ENCODE measurements at places on chromosomes 6 and 20.

GRCh38 chr6:48835421-48835958, 627.6 kb downstream of the MMUT start:
- no peak for DNase-seq

GRCh38 chr6:119986934-119987549, 637.5 kb upstream of the MAN1A1 start:
- DNase-seq, result no peak

DNA sequence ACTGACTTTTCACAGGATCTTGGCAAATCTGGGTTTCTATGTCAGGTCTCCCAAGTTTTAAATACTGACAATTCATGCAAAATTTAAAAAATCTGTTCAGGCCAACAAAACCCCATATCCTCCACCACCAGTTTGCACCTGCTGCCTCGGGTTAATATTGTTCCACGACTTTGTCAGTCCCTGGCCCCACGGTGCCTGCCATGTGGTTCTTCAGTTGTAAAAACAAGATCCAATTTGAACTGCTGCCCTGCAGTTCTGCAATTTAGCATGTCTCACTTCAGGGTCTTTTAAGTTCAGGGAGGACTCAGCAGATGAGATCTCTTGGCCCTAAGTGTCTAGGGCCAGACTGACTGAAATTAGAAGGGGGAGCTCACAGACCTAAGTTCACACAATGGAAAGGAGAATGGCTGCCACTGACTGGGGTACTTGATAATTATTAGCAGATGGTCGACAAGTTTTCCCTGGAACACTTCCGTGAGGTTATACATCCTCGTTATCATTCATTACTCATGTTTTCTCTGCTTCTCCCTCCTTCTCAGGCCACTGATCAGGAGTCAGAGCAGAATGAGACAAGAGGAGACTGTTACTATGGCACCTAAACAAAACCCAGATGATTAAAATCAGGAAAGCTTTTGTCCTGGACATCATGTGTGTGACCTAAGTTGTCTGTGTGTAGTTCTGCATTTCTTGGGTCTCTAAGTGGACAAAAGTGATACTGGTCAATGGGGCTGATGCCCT, 223.6 kb downstream of the KIF16B start:
- no peak for DNase-seq

GRCh38 chr6:157538168-157538567, 157.2 kb downstream of the ZDHHC14 start:
- no peak for DNase-seq

GRCh38 chr20:48620507-48621375, 207.1 kb downstream of the PREX1 start:
- peak; percentile 34 for DNase-seq

- DNase-seq, result no peak
Observed at GRCh38 chr6:17392978-17393891, at the start of gene CAP2. Gene CAP2 (plus strand): TSS chr6:17393595. CDS start chr6:17421556, 27,961 bp downstream.

- DNase-seq, result no peak
Observed at GRCh38 chr6:116812051-116812650, 16.7 kb downstream of the GPRC6A start.

- DNase-seq, result no peak
Observed at GRCh38 chr6:12909833-12910232, 193.3 kb downstream of the PHACTR1 start.

DNA sequence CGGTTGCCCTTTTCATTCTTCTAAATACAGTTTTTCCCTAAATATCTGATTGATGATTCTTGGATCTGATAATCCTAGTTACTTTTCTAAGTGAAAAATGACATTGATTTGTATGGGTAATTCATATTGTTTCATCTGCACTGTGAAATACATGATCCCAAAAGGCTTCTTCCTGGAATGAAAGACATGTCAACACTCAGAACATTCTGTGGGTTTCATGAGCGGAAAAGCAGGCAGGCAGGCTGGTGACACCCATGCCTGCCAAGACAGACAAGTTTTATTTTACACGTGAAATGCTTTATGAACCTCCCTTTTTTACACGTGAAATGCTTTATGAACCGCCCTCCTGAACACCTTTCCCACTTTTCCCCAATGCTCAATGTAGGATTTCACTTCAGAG, 105.0 kb downstream of the PRKN start:
- DNase-seq, result no peak

DNA sequence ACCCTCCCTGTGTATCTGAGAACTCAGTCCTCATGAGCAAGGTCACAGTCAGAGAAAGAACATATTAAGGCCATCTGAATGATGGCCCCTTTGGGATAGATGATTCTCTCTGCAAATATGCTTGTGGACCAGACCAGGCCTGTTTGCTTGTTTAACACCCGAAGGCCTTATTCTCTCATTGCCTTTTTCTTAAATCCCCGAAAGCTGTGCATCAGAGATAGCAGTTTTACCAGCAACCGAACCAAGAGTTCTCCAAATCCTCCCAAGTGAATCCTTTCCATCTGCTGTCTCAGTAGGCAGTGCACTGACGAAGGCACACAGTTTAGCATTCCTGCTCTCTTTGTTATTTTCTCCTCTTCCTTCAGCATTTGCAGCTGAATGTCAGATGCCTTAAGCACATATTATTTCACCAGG, 79.8 kb downstream of the TRMT6 start:
- no peak for DNase-seq

- no peak for DNase-seq
Observed at GRCh38 chr20:61436283-61436666, 184.2 kb downstream of the CDH4 start.

- DNase-seq, result no peak
Observed at GRCh38 chr6:167927246-167927645, 70.2 kb upstream of the KIF25 start.

DNA sequence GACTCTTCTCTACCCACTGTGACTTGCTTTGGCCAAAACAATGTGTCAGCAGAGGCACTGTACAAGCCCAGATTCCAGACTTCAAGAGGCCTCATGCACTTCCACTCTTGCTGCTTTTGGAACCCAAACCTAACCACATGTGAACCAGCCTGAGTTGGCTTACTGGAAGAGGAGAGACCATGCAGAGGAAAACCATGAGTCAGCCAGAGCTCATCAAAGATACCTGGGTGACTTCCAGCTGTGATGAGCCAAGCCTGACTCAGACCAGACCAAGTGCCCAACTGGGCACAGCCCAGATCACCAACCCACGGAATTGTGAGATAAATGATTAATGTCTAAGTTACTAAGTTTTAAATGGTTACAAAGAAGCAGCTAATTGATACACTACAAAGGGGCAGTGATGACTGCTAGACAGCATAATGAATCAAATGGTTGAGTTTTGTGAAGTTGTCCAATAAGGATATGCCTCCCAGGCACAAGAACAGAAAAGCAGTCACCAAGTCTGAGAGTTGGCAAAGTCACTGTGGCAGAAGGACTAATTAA, 16.2 kb upstream of the BEND6 start:
- no peak for DNase-seq

DNA sequence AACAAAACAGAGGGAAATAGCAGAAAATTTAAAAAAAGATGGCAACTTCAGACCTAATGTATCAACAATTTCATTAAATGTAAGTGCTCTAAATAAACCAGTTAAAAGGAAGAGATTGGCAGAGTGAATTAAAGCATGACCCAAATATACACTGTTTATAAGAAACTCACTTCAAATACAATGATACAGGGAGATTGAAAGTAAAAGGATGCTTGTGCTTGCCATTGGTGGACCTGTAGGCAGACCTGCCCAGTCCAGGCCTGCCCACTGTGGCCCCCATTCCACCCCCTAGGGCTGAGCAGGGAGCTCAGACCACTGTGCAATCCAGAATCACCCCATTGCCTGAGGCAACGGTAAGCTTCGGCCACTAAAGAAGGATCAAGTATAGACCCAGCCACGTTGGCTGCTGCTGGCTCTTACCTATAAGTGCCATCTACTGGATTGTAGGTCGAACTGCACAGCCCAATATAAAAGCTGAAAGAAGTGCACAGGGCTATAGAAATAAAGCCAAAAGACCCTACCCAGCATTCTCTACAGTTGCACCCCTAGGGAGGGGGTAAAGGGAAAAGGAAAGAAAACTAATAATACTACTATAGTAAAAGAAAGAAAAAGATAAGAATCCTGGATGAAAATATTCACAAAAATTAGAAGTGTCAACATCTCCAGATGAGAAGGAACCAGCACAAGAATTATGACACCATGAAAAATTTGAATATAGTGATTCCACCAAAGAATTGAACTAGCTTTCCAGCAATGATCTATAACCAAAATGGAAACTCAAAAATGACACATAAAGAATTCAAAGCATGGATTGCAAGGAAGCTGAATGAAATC, 36.1 kb downstream of the PSMB1 start:
- DNase-seq, result peak; percentile 10

DNA sequence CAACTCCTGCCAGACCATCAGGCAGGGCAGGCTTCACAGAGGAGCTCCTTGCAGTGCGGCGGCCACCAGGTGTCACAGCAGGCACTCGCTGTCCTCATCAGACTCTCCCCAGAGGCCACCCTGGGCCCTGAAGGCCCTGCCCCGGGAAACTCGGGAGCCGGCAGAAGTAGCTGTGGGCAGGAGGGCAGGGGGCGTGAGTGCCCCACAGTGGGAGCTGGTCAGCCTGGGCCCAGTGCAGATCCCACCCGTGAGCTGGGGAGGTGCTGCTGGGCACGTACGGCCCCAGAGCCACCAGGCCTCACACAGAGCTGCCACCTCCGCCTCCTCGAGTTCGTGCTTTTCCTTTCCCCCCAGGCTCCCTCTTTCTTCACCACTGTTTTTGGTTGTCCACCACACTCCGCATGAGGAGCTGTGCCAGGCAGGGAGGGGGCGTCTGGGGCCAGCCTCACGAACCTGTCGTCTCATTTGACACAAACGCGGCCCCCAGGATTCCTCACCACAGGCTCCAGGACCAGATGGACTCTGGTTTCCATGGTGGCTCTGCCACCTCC, 33.8 kb downstream of the FRMD1 start:
- DNase-seq, result no peak

- no peak for DNase-seq
Observed at GRCh38 chr6:17102258-17102870, 514 bp downstream of the STMND1 start.

DNA sequence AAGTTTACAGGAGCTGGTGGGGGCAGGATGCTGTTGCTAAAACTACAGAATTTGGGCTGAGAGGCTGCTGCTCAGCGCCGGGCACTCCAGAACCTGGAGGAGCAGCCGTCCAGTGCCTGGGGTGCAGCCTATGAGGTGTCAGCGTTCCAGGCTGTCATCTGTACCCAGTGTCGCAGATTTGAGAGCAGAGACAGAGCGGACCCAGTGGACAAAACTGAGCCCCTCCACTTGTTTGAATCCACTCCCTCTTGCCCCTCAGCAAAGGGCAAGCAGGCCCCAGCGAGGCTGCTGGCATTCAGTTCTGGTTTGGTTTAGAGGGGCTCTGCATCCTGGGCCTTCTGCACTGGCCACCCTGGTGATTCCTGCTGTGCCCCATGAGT, 144.3 kb downstream of the TBC1D7 start:
- DNase-seq, result no peak

GRCh38 chr6:108250240-108250866, 10.5 kb downstream of the SNX3 start:
- no peak for DNase-seq

GRCh38 chr20:34362502-34363061, 491 bp upstream of the ITCH start:
- DNase-seq, result no peak

GRCh38 chr6:21438986-21439352, 154.6 kb upstream of the SOX4 start:
- no peak for DNase-seq

DNA sequence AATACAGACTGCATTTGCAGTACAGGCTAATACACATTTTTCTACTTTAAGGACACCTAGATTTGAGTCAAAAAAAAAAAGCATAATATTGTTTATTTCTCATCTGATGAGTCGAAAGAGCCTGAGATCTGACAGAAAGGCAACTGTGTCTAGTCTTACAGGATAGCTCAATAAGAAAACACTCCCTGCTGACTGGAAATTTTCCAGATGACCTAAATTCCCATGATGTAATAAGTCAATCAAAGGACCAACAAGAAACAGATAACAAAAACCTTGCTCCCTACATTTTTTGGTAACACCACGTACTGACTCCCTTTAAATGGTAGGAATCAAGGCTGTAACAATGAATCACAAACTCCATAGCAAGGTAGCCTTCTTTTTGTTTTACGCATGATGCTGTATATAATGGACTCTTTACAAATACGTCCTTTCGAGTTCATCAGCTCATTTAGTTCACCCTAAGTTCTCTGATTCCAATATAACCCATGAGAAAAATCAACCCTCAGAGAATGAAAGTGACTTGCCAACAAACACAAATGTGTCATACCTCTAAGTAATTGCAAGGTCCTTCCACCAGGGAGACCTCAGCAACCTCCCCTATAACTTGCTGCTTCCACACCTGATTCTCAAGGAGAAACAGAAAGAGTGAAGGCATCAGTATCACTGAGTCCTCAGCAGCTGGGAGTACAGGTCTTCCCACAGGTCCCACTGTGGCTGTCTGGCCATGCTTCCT, 12.1 kb downstream of the TBX18 start:
- no peak for DNase-seq

DNA sequence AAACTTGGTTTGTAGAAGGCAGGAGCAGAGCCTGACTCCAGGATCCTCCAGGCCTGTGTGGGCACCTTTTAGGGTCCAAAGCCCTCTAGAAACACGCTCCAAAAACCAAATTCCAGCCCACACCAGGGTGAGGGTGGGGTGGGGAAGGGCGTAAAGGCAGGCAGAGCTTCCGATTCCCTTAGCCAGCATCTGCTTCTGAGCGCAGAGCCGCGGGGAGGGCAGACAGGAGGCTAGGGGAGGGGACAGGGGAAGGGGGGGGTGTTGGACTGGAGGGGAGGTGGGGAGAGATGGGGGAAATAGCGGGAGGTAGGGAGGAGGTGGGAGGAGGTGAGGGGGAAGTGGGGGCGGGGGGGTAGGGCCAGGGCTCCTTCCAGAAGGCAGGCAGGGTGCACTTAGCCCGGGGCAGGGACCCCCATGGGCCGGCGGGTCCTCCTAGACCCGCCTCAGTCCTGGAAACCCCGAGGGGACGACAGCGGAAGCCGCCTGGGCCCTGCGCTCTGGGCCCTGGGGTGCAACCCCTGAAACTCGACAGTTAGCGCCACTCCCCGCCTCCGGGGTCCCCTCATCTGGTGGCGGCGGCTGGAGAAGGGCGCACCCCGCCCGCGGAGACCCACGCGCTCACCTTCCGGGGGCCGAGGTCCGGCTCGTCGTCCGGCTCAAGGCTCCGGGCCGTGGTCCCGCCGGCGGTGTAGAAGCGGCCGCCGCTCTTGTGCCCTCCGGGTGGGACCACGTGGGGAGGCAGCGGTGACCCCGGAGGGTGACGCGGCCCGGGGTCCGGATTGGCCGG, 22.0 kb upstream of the FRMD1 start:
- DNase-seq, result no peak

GRCh38 chr6:165659945-165660856, 2.8 kb downstream of the PDE10A start:
- DNase-seq, result no peak

DNA sequence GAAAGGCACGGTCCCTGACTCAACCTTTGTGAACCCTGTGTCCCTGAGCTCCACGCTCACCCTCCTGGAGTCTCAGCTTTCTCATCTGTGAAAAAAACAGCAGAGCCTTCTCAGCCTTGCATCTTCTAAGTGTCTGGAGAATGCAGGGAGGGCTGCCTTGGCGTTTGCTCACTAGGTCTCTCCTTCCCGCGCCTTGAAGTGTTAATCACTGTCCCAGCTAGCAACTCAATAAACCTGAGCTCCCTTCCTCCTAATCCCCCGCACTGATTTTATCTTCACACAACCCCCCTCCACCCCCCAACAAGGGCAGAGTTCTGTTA, 34.9 kb upstream of the FOXC1 start:
- no peak for DNase-seq

- DNase-seq, result no peak
Observed at GRCh38 chr6:88722686-88723085, 240.7 kb downstream of the RNGTT start.

- no peak for DNase-seq
Observed at GRCh38 chr6:68240726-68241125, 394.4 kb upstream of the ADGRB3 start.
